ENCODE measurements at places on chromosomes 6 and 20. TPM values are rescaled to one million over a fixed set of nuclear protein-coding genes. Genes with fewer than 3 reads are reported as not detected.

The NNAT gene
- total RNA-seq = 0.26 TPM

The TSBP1 gene
- not detected for total RNA-seq

DNA sequence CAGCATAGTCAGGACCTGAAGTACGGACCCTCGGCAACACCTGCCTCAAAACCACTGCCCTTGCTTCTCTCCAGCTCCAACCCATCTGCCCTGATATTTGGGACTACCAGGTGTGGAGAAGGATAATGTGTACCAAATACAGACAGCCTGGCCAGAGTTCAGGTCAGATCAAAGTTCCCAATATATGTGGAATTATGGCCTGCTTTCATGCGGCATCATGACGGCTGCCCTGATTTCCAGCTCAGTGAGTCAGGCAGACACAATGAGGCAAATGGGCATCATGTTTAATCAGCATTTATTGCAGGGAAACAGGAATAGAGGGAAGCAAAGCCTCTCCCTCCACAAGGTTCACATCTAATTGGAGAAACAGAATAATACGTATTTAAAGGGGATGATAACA, 57.9 kb downstream of the FRK start:
- no peak for DNase-seq

DNA sequence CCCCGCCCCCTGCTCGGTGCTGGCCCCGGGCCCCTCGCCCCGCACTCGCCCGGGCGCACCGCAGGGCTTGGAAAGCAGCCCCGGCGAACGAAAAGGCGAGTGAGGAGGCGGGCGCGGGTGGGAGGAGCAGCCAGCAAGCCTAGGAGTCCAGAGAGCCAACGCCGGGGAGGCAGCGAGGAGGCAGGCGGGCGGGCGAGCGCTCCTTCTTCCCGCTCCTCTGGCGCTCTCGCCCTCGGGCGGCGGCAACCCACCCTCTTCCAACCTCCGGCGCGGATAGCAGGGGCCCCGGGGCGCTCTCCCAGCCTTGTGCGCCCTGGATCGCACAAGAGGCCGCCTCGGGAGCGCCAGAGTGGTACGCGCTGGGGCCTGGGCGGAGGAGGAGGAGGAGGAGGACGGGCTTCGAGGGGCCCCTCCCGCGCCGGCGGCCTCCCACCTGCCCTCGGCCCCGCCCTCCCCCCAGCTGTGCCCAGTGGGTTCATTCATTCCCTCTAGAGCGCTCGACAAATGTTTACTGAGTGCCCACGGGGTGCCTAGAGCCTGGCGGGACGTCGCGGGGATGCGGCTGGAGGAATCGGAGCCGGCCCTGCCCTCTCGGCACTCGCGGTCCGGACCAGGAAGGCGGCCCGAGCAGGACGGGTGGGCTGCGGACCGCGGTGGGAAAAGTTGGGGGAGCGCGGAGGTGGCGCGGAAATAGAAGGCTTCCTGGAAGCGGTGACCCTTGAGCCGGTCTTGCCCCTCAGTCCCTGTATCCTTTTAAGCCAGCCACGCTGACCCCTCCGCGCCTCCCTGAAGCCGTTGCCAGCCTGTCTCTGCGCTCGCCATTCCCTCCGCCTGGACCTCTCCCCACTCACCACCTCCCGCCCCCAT, at the start of gene BMP7:
Gene BMP7, minus strand, starts transcription at position 351 of the 867 bp plus-strand sequence. CDS start 519 bp downstream, outside the sequence.
- no peak for DNase-seq

DNA sequence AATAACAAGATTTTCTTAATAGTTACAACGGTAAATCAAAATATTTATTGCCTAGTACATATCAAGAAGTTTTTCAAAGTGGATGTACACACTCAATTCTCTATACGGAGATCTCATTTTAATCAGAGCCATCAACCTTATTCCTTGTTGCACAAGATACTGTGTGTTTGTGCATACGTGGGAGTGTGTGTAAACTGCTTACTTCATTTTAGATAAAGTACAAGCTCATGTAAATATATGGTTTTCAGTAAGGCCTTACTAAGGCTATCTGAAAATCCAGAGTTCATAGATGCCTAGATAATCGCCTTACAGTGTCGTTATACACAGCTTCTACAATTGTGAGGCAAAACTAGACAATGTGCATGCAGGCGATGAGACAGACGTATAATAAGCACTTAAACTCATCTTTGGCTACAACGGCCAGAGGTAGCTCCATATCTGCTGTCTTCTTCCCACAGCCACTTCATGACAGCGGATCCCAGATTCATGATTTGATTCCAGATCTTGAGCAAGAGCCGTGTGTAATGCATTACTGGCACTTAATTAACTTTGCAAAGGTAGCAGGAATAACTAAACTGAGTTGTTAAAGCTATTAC, 2.5 kb downstream of the PERP start:
- no peak for DNase-seq

DNA sequence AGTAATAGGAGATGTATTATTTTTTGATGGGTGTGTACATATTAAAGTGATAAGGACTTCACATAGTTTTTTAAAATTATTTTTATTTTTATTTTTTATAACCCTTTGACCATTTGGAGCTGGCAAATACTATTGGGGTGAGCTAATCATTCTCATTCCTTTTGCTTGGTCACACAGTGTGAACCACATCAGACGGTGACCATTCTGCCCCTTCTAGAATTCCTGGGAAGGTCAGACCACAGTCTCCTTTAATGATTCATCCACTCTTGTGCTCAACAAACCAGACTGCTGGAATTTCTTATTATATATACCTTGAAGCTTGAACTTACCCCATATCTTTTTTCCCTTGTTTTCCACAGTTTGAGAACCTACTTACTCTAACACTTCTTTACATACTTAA, 23.9 kb upstream of the PRL start:
- peak; percentile 93 for DNase-seq

The SNHG17 gene
- 5.6 TPM for total RNA-seq

The ARHGAP40 gene
- total RNA-seq = not detected

GRCh38 chr20:48096957-48097890, 311.9 kb upstream of the SULF2 start:
- DNase-seq = no peak

The TTPAL gene
- total RNA-seq = 20.6 TPM

Measured in LHCN-M2 (cell line).